GM06990 (cell line): ENCODE measurements at places on chromosomes 13 and 19.

- DNase-seq, result no peak
Measured at GRCh38 chr19:18513868-18514267, 8.0 kb downstream of the ELL start.

GRCh38 chr13:33868343-33868994 lies 50.5 kb downstream of the RFC3 start:
- no peak for DNase-seq

DNA sequence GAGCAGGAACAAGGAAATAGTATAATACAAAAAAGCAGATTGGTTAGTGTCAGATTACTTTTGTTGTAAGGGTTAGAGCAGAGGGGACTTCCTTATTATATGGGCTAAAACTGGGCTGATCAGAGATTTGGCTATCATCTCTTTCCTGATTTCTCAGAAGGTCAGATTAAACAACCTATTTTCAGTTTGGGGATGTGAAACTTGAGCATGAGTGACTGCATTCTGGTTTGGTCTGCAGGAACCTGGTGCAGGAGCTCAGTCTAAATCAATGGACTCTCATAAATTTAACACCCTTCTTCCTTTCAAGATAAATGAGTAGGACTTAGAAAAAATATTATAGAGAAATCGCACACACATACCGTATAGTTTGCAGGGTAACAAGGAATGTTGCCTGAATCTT lies 12.9 kb upstream of the RFXAP start:
- no peak for DNase-seq

- no peak for DNase-seq
Measured at GRCh38 chr13:69980799-69981198, 126.8 kb upstream of the ATXN8OS start.

DNA sequence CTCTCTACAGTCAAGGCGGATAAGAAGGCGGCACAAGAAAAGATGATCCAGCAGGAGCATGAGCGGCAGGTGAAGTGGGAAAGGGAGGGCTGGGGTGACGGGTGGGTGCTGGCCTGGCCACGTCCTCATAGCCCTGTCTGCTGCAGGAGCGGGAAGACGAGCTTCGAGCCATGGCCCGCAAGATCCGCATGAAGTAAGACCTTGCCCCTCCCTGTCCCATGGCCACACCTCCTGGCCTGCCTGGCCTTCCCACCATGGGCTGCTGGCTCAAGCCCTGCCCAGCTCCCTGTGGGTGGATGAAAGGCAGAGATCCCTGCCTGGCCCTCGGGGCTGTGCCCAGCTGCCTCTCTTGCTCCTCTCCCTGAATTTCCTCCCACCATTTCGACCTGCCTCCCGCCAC lies 7.2 kb downstream of the ZNF296 start:
- no peak for DNase-seq

- DNase-seq, result no peak
Measured at GRCh38 chr13:113411216-113412023, 41.9 kb downstream of the ADPRHL1 start.

DNA sequence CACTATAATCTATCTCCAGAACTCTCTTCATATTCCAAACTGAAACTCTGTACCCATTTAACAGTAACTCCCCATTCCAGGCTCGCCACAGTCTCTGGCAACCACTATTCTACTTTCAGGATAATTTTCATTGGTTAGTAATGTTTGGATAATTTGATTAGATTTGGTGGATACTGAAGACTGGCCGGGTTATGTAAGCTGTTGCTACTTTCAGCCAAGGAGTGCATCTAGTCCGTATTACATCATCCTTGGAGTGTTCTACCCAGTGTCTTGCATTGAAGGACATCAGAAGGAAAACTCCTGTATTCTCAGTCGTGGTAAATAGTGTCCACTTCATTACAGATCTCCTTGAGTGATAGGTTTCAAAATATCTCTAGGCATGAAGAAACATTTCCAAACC lies 60.5 kb downstream of the PCCA start:
- no peak for DNase-seq

DNA sequence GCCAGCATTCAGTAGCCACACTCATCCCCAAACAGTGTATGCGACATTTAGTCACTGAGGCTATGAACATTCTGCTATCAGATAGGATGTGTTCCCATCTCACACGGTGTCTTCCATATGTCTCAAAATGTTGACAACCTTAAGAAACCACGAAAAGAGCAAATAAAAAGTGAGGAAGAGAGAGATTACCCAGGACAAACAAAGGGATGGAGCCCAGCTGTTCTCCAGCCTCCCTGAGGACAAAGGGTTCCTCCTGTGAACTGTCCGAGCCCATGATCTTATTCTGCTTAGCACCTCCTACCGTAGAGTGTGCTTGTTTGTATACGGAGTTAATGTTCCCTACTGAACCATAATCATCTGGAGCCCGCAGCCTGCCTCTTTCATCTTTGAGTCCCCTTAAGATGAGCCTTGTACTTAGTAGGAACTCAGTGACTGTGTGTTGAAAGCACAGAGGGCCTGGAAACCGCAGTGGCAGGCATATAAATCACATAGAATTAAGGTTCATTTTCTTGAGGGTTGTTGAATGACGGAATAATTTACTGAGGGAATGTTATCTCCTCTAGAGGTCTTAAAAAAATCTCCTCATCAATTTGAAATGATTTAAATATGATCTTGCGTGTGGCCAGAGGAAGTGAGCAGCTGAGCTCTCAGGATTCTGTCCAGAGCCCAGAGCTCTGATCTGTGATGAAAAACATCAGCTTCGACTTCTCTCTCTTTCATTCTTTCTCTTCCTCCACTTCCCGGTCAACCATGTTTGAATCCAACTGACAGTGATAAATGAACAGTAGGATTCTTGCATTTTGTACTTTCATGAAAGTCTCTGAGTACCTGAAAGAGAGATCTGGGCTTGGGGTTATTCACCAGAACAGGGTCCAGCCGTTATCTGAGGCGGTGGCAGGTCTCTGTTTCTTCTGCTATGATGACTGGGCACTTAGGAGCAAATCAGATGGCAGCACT lies 200.5 kb downstream of the KLF5 start:
- DNase-seq, result no peak

GRCh38 chr19:52086481-52086880 lies 9.1 kb downstream of the ZNF841 start:
- no peak for DNase-seq

DNA sequence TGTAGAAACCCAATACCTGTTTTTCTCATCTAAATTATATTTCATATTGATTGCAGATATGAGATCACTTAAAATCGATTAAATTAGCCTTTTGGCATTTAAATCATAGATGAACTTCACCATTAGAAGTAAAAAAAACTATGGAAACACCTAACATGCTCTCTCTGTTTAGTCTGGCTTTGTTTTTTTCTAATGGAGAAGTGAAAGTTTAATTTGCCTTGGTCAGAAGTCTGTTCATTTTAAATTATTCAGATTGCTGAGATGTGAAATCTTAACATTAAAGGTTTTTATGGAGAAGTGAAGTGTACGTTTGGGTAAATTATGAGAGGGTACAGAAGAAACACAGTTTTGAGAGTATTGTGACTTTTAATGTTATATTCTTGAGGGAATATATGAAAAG lies 6.7 kb downstream of the SUGT1 start:
- DNase-seq, result no peak

- peak; percentile 28 for DNase-seq
Measured at GRCh38 chr13:50126993-50127725, 111.9 kb downstream of the KCNRG start.

DNA sequence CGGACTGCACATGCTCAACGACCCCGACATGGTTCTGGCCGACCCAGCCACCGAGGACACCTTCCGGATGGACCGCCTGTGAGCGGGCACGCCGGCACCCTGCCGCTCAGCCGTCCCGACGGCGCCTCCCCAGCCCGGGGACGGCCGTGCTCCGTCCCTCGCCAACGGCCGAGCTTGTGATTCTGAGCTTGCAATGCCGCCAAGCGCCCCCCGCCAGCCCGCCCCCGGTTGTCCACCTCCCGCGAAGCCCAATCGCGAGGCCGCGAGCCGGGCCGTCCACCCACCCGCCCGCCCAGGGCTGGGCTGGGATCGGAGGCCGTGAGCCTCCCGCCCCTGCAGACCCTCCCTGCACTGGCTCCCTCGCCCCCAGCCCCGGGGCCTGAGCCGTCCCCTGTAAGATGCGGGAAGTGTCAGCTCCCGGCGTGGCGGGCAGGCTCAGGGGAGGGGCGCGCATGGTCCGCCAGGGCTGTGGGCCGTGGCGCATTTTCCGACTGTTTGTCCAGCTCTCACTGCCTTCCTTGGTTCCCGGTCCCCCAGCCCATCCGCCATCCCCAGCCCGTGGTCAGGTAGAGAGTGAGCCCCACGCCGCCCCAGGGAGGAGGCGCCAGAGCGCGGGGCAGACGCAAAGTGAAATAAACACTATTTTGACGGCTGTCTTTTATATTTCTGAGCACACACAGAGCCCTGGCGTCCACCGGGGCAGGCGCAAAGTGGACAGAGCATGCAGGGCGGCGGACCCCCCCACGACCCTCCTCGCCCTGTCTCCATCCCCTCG lies 13.6 kb downstream of the COMP start:
- no peak for DNase-seq

DNA sequence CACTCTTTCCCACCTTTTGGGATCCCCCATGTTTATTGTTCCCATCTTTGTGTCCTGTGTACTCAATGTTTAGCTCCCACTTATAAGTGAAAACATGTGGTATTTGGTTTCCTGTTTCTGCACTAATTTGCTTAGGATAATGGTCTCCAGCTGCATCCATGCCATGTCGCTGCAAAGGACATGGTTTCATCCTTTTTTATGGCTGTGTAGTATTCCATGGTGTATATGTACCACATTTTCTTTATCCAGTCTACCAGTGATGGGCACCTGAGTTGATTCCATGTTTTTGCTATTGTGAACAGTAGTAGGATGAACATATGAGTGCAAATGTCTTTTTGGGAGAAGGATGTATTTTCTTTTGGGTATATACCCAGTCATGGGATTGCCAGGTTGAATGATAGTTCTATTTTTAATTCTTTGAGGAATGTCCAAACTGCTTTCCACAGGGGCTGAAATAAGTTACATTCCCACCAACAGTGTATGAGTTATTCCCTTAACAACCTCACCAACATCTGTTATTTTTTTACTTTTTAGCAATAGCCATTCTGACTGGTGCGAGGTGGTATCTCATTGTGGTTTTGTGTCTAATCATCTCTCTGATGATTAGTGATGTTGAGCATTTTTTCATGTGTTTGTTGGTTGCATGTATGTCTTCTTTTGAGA lies 55.7 kb upstream of the MEDAG start:
- no peak for DNase-seq

- DNase-seq, result no peak
Measured at GRCh38 chr13:47611664-47612288, 389.3 kb downstream of the SUCLA2 start.

DNA sequence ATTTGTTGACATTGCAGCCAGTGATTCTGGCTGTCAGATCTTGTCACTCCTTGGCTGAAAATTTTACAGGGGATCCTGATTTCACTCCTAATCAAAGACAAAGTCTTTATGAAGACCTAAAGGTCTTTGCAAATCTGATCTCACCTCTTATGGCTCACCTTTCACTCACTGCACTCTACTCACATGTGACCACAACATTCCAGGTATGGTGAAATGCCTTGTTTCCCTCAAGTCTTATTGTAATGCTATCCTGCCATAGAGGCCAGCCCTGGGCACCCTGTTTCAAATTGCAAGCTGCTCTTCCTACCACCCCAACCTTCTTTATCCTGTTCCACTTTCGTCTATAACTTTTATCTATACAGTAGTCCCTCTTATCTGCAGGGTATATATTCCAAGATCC lies 200.1 kb downstream of the NDFIP2 start:
- no peak for DNase-seq

DNA sequence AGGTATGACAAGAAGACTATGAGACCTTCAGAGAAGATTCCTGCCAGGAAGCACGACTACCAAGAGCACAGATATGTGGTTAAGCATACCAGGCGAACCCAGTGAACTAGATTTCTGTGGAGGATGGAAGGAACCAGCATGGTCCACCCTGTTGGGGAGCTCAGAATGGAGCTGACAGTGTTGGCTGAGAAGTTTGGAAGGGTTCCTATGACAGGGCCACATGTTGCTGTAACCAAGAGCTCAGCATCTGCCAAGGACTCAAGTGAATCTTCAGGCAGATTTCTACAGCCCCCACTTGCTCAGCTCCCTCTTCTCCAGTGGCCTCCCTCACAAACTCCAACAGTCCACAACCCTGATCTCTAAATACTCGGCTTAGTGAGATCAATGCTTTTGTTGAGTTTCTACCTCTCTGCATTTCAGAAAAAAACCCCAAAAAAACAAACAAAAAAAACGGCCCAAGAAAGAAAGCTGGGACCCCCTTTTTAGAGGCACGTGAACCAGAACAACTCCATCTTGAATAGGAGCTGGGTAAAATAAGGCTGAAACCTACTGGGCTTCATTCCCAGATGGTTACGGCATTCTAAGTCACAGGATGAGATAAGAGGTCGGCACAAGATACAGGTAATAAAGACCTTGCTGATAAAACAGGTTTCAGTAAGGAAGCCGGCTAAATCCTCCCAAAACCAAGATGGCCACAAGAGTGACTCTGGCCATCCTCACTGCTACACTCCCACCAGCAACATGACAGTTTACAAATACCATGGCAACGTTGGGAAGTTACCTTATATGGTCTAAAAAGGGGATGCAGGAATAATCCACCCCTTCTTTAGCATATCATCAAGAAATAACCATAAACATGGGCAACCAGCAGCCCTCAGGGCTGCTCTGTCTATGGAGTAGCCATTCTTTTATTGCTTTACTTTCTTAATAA lies 691.1 kb downstream of the UQCRFS1 start:
- no peak for DNase-seq

DNA sequence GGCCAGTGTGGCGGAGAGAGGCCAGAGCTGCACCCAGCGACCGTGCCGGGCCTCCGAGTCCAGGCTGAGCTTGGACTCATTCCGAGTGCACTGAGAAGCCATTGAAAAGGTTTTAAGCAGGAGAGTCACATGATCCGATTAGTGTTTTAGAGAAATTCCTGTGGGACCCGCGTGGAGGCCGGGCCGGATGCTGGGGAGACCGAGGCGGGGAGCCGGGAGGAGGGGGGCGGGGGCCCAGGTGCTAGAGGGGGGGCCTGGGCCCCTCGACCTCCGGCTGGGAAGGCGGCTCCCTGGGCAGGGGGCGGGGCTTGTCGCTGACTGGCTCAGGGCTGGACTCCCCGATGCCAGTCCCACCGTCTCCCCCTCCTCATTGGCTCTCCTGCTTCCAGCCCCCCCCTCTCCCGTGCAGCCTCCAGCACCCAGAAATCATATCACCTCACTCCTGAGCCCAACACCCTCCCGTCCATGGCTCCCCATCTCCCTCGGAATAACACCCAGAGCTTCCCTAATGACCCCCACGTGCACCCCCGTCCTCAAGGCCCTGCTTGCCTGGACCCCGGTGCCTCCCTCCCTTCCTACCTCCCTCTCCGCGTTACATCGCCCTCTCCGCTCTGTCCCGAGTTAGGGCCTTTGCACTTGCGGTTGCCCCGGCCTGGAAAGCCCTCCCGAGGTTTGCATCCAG lies 5.2 kb upstream of the ZNF579 start:
- peak; percentile 61 for DNase-seq

DNA sequence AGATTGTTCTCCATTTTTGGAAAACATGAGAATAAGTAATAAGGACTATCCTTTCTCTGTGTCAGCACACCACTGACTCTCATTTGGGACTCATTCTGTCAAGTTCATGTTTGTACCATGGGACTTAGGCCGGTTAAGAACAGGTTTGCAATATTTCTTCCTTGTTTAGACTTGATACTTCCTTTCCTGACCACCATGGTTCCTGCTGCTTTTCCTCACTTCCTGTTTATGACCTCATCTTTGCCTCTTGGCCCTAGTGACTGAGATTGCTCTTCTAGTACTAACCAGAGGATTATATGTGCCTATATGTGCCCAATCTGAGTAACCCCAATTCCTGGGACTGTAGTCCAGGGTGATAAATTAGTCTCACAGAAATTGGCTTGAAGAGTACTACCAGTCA lies 32.5 kb upstream of the NDFIP2 start:
- no peak for DNase-seq
